Liver (tissue), 10 donors: ENCODE measurements at places on chromosomes 7 and 10. TPM values are rescaled to one million over a fixed set of nuclear protein-coding genes. Genes with fewer than 3 reads are reported as not detected.

DNA sequence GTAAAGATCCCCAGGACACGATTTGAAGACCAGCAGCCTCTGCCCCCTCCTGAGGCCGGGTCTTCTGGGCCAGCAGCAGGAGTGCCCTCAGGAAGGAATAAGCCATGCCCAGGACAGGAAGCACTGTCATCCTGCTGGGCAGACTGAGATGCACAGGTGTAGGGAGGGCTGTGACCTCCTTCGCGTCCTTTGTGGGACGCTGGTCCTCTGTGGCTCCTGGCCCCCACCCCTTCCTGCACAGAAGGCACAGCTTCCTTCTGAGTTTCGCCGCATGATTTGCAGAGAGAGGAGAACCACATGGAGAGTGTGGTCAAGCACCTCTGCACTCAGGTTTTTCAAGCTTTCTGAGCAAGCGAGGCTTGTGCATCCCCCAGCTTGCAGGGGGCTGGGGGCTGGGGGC lies 112.7 kb downstream of the RGS10 start:
- H3K27ac ChIP-seq, result no peak overlapping the region
- peaks cover 26% of the 10 kb centered on the region for H3K36me3 ChIP-seq
- H3K4me3 ChIP-seq, result no peak overlapping the region
- no peaks in the 10 kb centered on the region for H3K4me1 ChIP-seq
- DNase-seq, result no peak
- no peaks in the 10 kb centered on the region for H3K27me3 ChIP-seq

DNA sequence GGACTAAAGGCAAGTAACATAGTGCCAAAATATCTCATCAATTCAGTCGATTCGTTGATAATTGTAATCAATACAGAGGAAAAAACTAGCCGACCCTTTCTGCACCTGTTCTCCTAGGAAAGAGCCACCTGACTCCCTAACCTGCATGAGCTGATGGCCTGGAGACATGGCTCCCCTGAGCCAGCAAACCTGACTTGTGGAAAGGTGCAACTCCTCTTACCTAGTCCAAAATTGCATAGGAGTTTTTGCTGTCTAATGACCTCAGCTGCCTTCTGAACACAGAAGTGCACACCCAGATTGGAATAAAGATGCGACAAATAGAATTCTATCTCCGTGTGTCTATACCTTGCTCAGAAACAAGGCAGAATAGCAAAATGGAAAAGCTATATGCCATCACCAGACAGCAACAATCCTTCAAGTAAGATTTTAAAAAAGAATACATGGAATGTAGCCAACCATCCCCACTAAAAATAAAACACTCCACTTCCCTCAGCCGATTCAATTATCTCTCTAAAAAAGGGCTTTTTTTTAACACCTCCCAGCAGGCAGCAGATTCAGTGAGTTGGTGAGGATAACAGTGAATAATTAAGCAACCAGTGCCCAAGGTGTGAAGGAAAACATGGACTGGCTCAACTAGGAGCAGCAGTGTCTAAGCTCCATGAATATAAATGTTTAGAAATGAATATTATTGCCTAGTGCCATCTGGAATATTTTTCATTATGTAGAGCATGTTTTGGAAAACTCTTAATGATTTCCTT lies 26.6 kb upstream of the LMTK2 start:
- no peaks in the 10 kb centered on the region for H3K4me1 ChIP-seq
- no peaks in the 10 kb centered on the region for H3K27me3 ChIP-seq
- H3K27ac ChIP-seq, result no peak overlapping the region

The HTR5A gene
- not detected for total RNA-seq

GRCh38 chr10:80350251-80350650 lies 6.3 kb downstream of the DYDC1 start:
- no peaks in the 10 kb centered on the region for H3K4me1 ChIP-seq
- no peak overlapping the region for H3K4me3 ChIP-seq
- DNase-seq, result no peak
- no peak overlapping the region for H3K27ac ChIP-seq
- H3K27me3 ChIP-seq, result no peaks in the 10 kb centered on the region
- H3K36me3 ChIP-seq, result no peaks in the 10 kb centered on the region

The CDK1 gene
- total RNA-seq, result 73.5 TPM

DNA sequence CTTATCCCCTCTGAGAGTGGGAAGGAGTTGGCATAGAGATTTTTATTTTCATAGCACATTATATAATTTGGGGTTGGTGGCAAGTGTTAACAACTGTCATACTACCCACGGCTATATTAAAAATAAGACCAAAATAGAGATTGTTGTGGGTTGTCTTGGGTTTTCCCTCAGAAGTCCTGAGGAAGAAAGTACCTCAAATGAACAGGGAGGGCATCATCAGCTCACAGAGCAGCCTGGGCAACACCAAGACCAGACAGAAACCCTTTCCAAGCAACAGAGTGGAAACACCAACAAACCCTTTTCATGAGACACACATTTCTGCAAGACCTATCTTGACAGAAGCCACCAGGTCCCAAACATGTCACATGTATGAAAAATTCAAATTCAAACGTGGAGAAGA lies 121.2 kb downstream of the GLI3 start:
- H3K36me3 ChIP-seq, result no peaks in the 10 kb centered on the region
- H3K27ac ChIP-seq, result no peak overlapping the region
- H3K27me3 ChIP-seq, result no peaks in the 10 kb centered on the region
- H3K4me3 ChIP-seq, result no peak overlapping the region
- no peaks in the 10 kb centered on the region for H3K4me1 ChIP-seq
- DNase-seq, result no peak

The EGR2 gene
- total RNA-seq, result 0.19 TPM

- DNase-seq, result no peak
- H3K36me3 ChIP-seq, result no peaks in the 10 kb centered on the region
- H3K4me1 ChIP-seq, result no peaks in the 10 kb centered on the region
Measured at GRCh38 chr10:107665459-107665858, 501.0 kb upstream of the SORCS1 start.

GRCh38 chr7:95861041-95861440 lies 88.7 kb downstream of the DYNC1I1 start:
- H3K27ac ChIP-seq, result no peak overlapping the region
- H3K36me3 ChIP-seq, result no peaks in the 10 kb centered on the region
- no peaks in the 10 kb centered on the region for H3K4me1 ChIP-seq
- no peak for DNase-seq
- no peaks in the 10 kb centered on the region for H3K27me3 ChIP-seq

The HKDC1 gene
- total RNA-seq, result 5.6 TPM

- H3K4me3 ChIP-seq, result no peak overlapping the region
- H3K36me3 ChIP-seq, result no peaks in the 10 kb centered on the region
- no peak for DNase-seq
- H3K27me3 ChIP-seq, result no peaks in the 10 kb centered on the region
Measured at GRCh38 chr10:60375293-60376004, 14.2 kb downstream of the ANK3 start.

- H3K36me3 ChIP-seq, result no peaks in the 10 kb centered on the region
- no peak overlapping the region for H3K27ac ChIP-seq
- H3K27me3 ChIP-seq, result no peaks in the 10 kb centered on the region
- H3K4me3 ChIP-seq, result no peak overlapping the region
- DNase-seq, result no peak
Measured at GRCh38 chr10:121947343-121948330, 19.8 kb upstream of the ATE1 start.

GRCh38 chr10:117112220-117112619 lies 25.9 kb downstream of the VAX1 start:
- H3K27ac ChIP-seq, result no peak overlapping the region
- H3K36me3 ChIP-seq, result no peaks in the 10 kb centered on the region
- H3K4me3 ChIP-seq, result no peak overlapping the region
- no peaks in the 10 kb centered on the region for H3K27me3 ChIP-seq
- no peaks in the 10 kb centered on the region for H3K4me1 ChIP-seq
- no peak for DNase-seq

The OR9A2 gene
- not detected for total RNA-seq

DNA sequence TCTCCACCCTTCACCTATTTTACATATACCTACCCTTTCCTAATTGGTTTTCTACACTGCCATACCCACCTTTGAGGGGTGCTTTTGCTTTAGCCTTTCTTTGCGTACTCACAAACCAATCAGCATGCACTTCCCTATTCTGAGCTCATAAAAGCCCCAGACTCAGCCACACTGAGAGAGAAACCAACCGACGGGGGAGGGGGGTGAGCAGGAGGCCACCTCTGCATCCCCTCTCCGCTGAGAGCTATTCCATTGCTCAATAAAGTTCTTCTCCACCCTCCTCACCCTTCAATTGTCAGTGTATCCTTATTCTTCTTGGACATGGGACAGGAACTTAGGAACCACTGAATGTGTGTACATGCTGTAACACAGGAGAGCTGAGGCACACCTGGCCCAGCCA lies 9.0 kb upstream of the FKBP9 start:
- H3K36me3 ChIP-seq, result no peaks in the 10 kb centered on the region
- no peak overlapping the region for H3K27ac ChIP-seq
- peaks cover under 1% of the 10 kb centered on the region for H3K4me1 ChIP-seq

DNA sequence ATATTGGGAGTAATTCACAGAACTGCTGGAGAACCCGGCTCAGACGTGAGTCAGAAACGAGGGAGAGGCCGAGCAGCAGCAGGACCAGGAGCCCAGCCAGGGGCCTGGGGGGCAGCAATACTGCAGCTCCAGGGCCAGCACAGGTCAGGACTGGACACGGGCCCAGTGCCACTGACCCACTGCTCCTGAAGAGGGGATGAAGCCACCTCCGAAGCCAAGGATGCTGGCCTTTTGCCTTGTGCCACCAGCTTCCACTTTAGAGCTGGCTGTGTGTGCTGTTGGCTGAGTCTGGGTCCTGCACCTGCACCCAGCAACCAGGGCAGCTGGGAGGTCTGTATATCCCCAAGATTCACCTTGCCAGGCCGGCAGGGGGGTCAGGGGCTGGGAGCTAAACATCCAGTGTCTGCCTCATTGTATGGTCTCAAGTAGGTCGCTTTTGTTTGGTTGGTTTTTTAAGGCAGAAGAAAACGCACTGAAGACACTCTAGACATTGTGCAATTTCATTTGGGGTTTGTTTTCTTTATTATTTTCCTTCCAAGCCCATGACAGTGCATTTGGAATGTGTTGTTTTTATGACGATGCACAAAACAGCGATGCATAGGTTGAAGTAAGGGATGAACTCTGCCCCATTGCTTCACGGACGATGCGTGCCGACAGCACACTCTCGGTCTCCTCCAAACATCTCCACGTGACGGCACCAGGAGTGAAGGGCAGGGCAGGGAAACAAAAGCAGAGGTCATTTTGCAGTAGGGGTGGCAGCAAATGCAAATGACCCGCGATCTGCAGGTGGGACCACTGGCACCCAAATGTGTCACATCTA lies 27.7 kb upstream of the INSIG1 start:
- H3K27ac ChIP-seq, result peak overlapping the region; percentile 15
- no peaks in the 10 kb centered on the region for H3K27me3 ChIP-seq

DNA sequence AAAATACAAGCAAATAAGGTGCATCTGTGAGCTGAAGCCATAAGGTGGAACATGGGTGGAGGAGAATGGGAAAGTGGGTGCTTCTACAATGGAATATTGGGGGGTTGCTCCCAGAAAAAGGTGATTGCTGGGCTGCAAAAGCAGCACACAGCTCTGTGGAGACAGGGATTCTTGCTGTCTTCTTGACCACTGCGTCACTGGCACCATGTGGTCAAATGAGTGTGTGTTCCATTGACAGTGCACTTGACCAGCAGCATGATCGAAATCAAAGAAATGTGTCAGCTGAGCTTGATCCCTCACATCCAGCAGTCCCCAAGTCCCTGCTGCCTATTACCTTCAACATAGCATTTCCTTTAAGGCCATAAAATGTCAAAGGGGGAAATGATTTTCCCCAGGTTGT lies 56.2 kb downstream of the GPR26 start:
- no peak for DNase-seq
- no peak overlapping the region for H3K4me3 ChIP-seq
- H3K4me1 ChIP-seq, result no peaks in the 10 kb centered on the region
- peaks cover 4% of the 10 kb centered on the region for H3K27me3 ChIP-seq

DNA sequence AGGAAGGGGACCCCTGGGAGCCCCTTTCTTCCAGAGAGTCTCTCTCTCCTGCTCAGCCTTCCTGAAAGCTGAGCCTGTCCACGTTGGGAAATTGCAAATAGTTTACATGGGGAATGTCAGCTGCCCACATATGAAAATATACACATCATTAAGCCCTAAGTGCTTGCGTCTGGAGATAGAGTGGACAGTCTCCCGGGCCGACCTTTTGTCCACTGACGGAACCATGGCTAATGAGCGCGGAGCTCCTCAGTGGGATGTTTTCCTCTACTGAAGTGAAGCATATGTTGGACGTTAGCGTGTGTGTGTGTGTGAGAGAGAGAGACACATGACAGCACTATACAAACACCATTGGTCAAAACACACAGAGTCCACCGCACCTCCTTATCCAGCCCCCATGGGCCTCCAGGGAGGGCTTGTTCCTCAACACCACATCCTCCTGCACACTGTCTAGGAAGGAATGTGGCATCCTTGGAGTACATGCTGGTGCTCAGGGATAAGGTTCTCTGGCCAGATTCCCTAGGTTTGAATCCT lies 128.4 kb downstream of the RGS10 start:
- H3K27ac ChIP-seq, result peak overlapping the region; percentile 52
- no peaks in the 10 kb centered on the region for H3K4me1 ChIP-seq
- H3K36me3 ChIP-seq, result no peaks in the 10 kb centered on the region
- no peak for DNase-seq
- no peaks in the 10 kb centered on the region for H3K27me3 ChIP-seq

DNA sequence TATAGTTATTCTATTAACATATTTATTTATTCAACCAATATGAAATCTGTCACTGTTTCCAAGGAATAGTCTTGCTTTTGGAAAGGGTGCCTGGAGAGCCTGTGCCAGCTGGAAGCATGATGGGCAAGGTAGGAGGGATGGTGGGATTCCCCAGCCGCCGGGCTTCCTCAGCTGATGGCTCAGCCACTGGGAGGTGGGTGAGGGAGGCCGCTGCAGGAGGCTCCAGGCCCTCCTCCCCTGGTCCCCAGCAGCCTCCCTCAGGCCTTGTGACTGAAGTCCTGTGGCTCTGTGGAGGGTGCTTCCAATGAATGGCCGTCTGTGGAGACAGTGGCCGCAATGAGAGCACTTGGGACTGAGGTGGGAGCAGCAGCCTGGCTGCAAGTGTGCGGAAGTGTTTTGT lies 27.0 kb downstream of the SPAG6 start:
- H3K27ac ChIP-seq, result no peak overlapping the region
- no peaks in the 10 kb centered on the region for H3K36me3 ChIP-seq
- DNase-seq, result no peak
- no peak overlapping the region for H3K4me3 ChIP-seq
- H3K27me3 ChIP-seq, result no peaks in the 10 kb centered on the region

GRCh38 chr10:98257961-98258360 lies 10.0 kb downstream of the LOXL4 start:
- H3K27me3 ChIP-seq, result no peaks in the 10 kb centered on the region
- no peaks in the 10 kb centered on the region for H3K36me3 ChIP-seq
- peak; percentile 28 for DNase-seq
- H3K4me3 ChIP-seq, result no peak overlapping the region

The SLC18A3 gene
- not detected for total RNA-seq

GRCh38 chr7:39429421-39429820 lies 136.8 kb upstream of the YAE1 start:
- no peak for DNase-seq
- no peaks in the 10 kb centered on the region for H3K36me3 ChIP-seq
- no peak overlapping the region for H3K4me3 ChIP-seq
- H3K4me1 ChIP-seq, result no peaks in the 10 kb centered on the region

The VSTM4 gene
- 1.0 TPM for total RNA-seq

- no peaks in the 10 kb centered on the region for H3K36me3 ChIP-seq
- H3K27me3 ChIP-seq, result no peaks in the 10 kb centered on the region
Measured at GRCh38 chr10:130412317-130412716, 276.1 kb downstream of the GLRX3 start.

The CAV1 gene
- total RNA-seq, result 11.8 TPM

The TMEM130 gene
- total RNA-seq, result not detected

GRCh38 chr7:38561166-38561565 lies 70.0 kb downstream of the AMPH start:
- no peaks in the 10 kb centered on the region for H3K27me3 ChIP-seq
- no peak for DNase-seq
- no peak overlapping the region for H3K27ac ChIP-seq
- no peak overlapping the region for H3K4me3 ChIP-seq
- no peaks in the 10 kb centered on the region for H3K4me1 ChIP-seq
- no peaks in the 10 kb centered on the region for H3K36me3 ChIP-seq
